Naive thymus-derived CD4-positive, alpha-beta T cell (primary cell): ENCODE measurements at places on chromosomes 5 and 9.

- H3K27me3 ChIP-seq: no peaks in the 10 kb centered on the region
- DNase-seq: no peak
- H3K36me3 ChIP-seq: no peaks in the 10 kb centered on the region
- no peak overlapping the region for H3K4me3 ChIP-seq
- H3K27ac ChIP-seq: no peak overlapping the region
Measured at GRCh38 chr9:112885324-112885723, 5.4 kb downstream of the SLC46A2 start.

DNA sequence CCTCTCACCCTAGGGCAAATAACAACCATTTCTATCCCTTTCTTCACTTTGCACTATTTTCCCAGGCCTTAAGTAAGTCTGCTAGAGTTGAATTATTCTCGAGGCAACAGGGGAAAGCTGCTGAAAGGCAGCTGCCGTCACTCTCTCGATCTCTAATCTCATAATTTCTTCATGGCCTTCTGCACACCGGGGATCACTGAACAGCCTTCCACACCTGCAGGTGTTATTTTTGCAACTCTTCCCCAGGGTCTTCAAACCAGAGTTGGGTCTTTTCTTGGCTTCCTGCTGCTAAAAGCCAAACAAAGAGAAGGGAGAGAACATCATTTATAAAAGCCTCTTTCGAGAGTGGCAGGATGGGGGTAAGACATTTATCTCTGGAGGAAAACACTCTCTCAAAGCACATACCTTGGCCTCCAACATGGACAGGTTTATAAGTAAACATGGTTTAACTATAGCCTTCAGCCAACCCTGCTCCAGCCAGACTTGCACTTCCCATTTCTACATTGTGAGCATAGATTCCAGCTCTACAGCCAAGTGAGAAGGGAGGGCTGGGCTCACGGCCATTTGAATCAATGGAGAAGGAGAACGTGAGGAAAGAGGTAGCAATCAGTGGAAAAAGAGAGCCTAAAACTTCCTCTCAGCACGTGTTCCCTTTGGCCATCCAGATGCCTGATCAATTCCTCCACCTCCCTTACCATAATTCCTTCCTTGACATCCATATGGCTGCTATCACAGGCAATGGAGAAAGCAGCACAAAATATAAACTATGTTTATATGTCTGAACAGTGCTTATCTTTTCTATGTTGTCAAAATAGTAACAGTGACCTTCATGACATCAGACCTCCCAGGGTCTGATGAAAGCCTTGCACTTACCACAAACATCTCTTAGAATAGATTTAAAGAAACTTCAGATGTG lies 464.9 kb downstream of the TLE1 start:
- no peak overlapping the region for H3K27ac ChIP-seq
- no peak overlapping the region for H3K4me3 ChIP-seq
- no peaks in the 10 kb centered on the region for H3K4me1 ChIP-seq
- H3K27me3 ChIP-seq: no peaks in the 10 kb centered on the region
- no peaks in the 10 kb centered on the region for H3K36me3 ChIP-seq

DNA sequence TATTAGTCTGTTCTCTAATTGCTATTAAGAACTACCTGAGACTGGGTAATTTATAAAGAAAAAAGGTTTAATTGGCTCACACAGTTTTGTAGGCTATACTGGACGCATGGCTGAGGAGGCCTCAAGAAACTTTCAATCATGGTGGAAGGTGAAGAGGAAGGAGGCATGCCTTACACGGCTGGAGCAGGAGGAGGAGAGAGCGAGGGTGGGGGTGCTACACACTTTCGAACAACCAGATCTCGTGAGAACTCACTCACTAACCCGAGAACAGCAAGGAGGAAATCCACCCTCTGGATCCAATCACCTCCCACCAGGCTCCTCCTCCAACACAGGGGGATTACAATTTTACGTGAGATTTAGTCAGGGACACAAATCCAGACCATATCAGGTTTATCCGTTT lies 90.0 kb downstream of the RMI1 start:
- H3K27ac ChIP-seq: no peak overlapping the region
- no peak for DNase-seq
- no peaks in the 10 kb centered on the region for H3K27me3 ChIP-seq
- no peaks in the 10 kb centered on the region for H3K36me3 ChIP-seq

DNA sequence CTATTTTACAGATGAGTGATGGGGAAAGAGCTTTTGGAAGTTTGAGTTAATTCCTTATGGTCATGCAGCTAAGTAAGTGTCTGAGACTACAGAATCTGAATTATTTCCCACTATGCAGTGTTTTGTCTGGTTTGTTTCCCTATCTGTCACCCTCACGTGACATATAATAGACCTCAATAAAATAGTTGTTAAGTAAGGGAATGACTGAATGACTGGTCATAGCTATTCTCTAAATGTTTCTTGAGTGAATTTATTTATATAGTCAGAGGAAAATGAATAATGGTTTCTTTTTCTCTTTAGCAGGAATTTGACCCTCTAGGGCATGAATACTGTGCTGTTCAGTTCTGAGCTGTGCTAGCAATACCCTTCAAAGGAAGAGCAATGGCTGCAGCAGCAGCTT lies 10.3 kb downstream of the TRIM32 start:
- H3K4me3 ChIP-seq: no peak overlapping the region
- no peak for DNase-seq
- no peak overlapping the region for H3K27ac ChIP-seq
- no peaks in the 10 kb centered on the region for H3K4me1 ChIP-seq

- H3K27me3 ChIP-seq: no peaks in the 10 kb centered on the region
- H3K36me3 ChIP-seq: no peaks in the 10 kb centered on the region
- no peak overlapping the region for H3K27ac ChIP-seq
- DNase-seq: no peak
Measured at GRCh38 chr5:167243463-167243862, 1048.0 kb upstream of the WWC1 start.

DNA sequence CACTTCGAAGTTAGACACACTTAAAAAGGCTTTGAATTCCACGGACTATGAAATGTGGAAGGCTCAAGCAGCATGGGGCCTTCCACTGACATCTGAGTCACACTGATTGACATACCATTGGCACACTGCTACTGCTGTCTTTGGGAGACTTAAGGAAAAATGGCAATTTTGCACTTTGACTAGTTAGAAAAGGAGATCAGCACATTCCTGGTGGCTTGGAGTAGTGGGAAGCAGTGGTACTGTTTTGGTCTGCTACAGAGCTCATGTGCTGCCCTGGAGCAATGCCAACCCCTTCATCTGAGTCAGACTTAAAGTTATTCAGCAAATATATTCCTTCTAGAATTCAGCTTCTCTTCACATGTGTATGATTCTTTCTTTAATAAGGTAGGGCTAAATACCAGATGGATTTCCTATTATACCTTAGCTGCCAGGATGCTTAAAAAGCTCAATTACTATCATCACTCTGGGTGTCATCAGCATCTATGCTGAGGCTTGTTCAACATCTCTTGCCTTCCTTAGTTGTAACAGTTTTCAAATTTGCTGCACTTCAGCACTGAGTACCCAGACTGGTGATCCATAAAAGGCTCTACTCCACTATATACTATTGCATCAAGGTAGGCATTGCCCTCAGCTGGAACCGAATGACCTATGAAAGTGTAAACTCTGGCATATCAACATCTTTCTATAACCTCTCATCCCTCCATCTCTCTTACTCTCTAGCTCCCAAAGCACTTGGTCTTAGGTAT lies 42.3 kb upstream of the MOCS2 start:
- no peak overlapping the region for H3K4me3 ChIP-seq
- H3K27me3 ChIP-seq: no peaks in the 10 kb centered on the region
- H3K36me3 ChIP-seq: no peaks in the 10 kb centered on the region

DNA sequence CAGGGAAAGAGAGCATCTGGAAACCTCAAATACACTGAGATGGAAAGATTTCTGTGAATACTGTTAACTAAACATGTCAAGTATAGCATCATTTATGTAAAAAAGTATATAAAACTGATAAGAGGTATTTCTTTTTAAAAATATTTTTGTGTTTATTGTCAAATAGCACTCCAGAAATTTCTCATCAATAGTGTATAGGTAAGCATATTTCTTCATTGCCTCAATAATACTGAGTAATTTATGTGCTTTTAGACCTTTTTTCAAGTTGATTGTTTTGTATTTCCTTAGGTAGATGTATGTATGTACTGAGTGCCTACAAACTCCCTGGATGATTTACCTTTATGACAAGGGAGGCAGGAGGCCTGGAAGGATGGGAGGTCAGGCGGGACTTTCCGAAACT lies 196.3 kb downstream of the ROR2 start:
- no peak for DNase-seq
- no peak overlapping the region for H3K27ac ChIP-seq
- H3K4me3 ChIP-seq: no peak overlapping the region
- no peaks in the 10 kb centered on the region for H3K36me3 ChIP-seq
- no peaks in the 10 kb centered on the region for H3K4me1 ChIP-seq
- H3K27me3 ChIP-seq: no peaks in the 10 kb centered on the region

GRCh38 chr5:56129288-56129687 lies 103.8 kb downstream of the ANKRD55 start:
- H3K4me3 ChIP-seq: no peak overlapping the region
- peak overlapping the region; percentile 64 for H3K27ac ChIP-seq
- H3K27me3 ChIP-seq: no peaks in the 10 kb centered on the region

DNA sequence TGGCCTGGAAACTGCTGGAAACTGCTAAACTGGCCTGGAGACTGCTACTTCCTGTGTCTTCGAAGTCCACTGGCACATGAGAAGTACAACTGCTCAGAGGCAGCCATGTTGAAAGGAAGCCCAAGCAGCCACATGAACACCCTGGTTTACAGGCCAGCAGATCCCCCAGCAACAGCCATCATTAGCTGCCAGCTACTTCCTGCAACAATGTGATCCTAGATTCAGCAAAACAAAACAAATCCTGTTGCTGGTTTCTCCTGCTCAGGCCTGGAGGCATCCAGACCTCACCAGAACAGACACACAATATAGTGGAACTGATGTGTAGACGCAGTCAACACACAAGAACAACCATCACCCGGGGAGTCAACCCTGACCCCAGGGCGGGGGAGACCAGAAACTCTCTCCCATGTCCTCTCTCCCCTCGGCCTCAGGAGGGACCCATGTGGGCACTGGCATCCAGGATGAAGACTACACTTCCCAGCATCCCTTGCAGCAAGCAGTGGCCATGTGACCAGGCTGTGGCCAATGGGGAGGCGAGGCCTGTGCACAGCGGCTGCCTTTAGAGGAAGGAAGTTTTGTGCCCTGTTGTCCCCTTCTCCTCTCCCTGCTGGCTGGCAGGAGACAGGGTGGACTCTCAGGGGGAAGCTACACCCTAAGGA lies 9.2 kb upstream of the LCN15 start:
- DNase-seq: no peak
- no peaks in the 10 kb centered on the region for H3K4me1 ChIP-seq
- H3K36me3 ChIP-seq: no peaks in the 10 kb centered on the region
- H3K4me3 ChIP-seq: no peak overlapping the region

DNA sequence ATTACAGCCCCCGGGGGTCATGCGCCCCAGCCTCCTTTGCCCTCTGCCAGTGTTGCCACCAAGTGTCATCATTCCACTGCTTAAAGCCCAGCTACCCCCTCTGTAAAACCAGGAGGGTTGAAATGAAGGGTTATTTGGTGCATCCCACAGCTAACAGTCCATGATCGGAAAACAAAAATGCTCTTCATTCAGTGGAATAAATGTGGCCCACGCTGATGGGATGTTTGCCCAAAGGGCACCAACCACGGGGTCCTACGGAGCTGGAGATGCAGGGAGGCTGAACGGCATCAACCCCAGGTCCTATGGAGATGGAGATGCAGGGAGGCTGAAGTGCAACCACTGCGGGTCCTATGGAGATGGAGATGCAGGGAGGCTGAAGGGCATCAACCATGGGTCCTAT lies 218.5 kb upstream of the IRX1 start:
- H3K4me3 ChIP-seq: no peak overlapping the region
- H3K4me1 ChIP-seq: no peaks in the 10 kb centered on the region
- H3K36me3 ChIP-seq: no peaks in the 10 kb centered on the region
- DNase-seq: no peak
- H3K27ac ChIP-seq: no peak overlapping the region
- no peaks in the 10 kb centered on the region for H3K27me3 ChIP-seq

GRCh38 chr5:74866596-74867162 lies 492 bp upstream of the FAM169A start:
- H3K4me3 ChIP-seq: peak overlapping the region; percentile 69
- H3K36me3 ChIP-seq: no peaks in the 10 kb centered on the region
- no peak for DNase-seq

DNA sequence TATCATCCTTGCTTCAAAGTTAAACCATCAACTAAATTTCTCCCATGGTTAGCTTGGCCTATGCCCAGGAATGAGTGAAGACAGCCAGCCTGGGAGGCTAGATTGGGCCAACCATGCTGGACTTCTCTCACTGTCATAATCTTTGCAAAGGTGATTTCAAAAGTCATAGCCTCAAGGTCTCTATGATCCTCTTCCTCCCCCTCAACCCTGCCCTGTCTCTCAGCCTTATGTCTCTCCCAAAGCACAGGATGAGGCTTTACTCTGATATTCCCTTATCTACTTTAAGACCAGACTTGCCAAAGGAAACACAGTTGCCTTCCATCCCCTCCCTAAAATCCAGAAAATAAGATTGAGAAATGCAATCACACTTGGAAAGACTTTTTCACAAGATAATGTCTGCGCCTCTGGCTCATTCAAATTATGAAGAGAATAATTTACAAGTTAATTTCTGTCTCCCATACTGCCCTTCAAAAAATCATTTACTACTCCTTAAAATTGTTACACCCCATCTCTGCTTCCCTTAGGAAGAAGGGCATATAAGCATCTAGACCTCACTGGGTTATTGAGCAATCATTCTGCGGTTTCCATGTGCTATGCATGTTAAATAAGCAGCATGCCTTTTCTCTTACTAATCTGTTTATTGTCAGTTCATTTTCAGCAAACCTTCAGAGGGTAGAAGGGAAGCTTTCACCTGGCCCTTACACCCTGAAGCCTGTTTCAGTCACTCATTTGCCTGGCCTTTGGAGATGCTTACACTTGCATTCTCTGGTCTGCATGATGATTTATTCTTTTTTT lies 113.8 kb upstream of the ANKRD55 start:
- no peaks in the 10 kb centered on the region for H3K36me3 ChIP-seq
- DNase-seq: no peak
- H3K4me1 ChIP-seq: no peaks in the 10 kb centered on the region
- no peaks in the 10 kb centered on the region for H3K27me3 ChIP-seq
- no peak overlapping the region for H3K27ac ChIP-seq

- H3K27me3 ChIP-seq: no peaks in the 10 kb centered on the region
- DNase-seq: no peak
- no peaks in the 10 kb centered on the region for H3K36me3 ChIP-seq
Measured at GRCh38 chr5:151451626-151452520, 4.5 kb downstream of the SLC36A1 start.

DNA sequence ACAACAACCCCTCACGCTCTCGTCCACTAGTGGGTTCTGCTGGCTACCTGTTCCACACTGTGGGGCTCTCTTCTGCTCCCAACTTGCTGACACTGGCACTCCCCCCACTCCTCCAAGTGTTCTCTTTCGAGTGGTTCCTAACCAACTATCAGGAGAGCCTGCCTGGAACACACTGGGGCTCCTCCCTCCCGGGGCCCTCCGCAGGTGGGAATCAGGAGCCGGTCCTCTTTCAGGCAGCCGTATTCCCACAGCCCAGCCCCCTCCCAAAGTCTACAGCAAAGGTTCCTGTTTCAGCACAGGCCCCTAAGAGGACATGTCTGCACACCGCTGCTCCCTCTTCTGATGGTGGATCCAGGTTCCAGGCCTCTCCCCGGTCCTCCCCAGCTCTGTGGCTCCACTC lies 165.9 kb downstream of the FSTL4 start:
- no peak for DNase-seq
- no peak overlapping the region for H3K4me3 ChIP-seq
- H3K4me1 ChIP-seq: no peaks in the 10 kb centered on the region
